ENCODE measurements at places on chromosomes 16 and 17. TPM values are rescaled to one million over a fixed set of nuclear protein-coding genes. Genes with fewer than 3 reads are reported as not detected.

The CIBAR2 gene
- not detected for total RNA-seq

DNA sequence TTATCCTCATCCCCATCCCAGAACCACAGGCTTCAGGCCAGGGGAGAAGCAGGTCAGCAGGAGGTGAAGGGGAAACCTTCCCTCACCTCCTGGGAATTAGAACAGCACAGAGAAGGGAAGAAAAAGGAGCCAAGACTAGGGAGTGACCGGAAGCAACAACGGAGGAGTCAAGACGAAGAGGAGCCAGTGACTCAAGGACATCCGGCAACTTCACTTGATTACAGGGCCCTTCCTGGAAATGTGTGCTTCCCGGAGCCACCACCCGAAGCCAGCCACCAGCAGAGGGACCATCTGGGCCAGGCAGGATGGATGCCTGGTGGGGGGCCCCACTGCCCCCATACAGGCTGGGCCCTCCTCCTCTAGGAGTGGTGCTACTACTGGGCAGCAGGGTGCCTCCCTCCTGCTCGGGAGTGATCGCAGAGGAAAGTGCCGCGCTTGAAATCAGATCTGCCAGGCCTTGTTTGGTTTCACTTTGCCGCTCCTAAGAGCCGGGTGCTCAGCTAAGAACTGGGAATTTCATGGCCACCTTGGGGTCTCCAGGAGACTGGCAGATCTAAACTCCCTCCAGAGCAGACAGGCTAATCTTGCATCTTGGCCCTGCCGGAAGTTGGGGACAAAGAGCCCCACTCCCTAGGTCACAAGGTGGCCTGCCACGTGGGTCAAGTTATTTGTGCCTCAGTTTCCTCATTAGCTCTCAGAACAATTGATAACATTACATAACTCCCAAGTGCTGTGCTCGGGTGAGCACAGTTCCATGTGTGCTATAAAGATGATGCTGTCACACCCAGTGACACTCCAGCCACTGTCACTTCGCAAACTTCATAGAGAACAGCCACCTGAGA, 6.6 kb downstream of the CDC42EP4 start:
- peaks cover 33% of the 10 kb centered on the region for H3K4me1 ChIP-seq
- peaks cover 2% of the 10 kb centered on the region for H3K36me3 ChIP-seq
- peak overlapping the region; percentile 50 for H3K4me3 ChIP-seq
- no peak for DNase-seq
- H3K27ac ChIP-seq: no peak overlapping the region

The CPSF4L gene
- not detected for total RNA-seq

The NUBP2 gene
- 71.0 TPM for total RNA-seq

The GDPD3 gene
- 6.7 TPM for total RNA-seq

Measured in neural crest cell (in vitro differentiated cells).